Activated CD4-positive, alpha-beta T cell treated with anti-CD3 and anti-CD28 coated beads, Interleukin-10, Interleukin-2, amounts not matched to agents 100 ng/mL and 50 ng/mL, durations not matched to agents 16 hours and 8 hours (primary cell): ENCODE measurements at places on chromosomes 7 and 10.

GRCh38 chr7:18575622-18576572 is 80.3 kb downstream of the HDAC9 start:
- no peak for DNase-seq

DNA sequence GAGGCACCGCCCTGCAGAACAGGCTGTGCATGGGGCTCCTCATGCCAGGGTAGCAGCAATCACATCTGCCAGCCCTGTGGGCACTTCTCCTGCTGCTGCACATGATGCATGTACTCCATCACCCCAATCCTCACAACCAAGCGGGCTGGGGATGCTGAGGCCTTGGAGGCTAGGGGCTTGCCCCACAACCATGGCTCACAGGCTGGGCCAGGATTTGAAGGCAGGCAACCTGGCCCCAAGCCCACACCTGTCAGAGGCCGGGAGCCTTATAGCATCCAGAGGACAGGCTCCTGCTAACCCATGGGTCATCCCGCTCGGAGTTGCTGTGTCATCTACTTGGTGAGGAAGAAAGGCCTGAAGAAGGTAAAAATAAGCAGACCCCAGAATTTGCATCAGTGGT is 2.2 kb downstream of the POLM start:
- DNase-seq: no peak

DNA sequence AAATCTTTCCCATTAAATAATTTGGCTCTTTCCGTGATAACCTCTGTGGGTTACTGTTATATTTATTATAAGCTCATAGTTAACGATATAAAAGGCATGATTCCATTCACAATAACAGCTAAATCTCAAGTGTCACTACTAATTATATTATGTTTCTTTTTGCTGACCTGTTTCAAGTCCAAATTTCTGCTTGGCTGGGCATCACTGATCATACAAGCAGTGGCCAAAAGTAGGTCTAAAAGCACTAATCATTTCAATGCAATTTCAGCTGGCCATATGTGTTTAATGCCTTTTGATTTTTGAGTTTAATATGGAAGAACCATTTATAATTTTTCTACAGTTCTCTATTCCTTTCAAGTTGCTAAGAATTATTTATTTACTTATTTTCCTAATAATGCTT is 110.7 kb downstream of the SEMA3A start:
- no peak for DNase-seq

GRCh38 chr10:113891476-113891875 is 37.0 kb downstream of the NHLRC2 start:
- DNase-seq: no peak

GRCh38 chr10:67783606-67784294 is 54.2 kb downstream of the DNAJC12 start:
- DNase-seq: no peak

DNA sequence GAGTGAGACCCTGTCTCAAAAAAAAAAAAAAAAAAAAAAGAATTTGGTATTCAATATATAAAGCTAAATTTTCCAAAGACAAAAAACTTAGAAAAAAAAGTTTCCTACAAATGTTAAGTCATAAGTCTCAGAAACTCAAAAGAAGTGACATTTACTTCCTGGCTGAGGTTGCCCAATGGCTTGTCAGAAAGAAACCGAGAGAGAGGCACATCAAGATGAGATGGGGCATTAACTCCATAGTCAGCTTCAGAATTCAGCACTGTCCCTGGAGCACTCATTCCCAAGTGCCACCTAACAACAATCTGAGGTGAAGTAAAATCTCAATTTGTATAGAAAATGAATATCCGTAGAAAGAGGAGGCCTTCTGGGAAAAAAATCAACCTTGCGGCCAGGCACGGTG is 6.8 kb upstream of the SPOCK2 start:
- DNase-seq: peak; percentile 60

DNA sequence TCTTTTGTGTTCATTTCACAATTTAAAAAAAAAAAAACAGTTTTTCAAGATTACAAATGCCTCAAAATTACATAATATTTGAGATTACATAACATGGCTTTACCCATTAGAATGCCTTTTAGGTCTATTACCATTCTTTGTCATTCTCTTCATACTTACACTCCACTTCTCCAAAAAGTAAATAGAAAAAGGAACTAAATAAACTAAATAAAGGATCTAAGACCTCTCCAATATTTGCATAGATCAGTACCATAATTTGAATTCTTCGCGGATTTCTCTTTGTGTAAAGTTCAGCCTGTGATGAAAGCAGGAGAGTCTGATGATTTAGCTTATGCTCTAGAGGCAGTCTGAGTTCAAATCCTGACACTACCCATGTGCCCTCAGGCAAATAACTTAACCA is 56.4 kb upstream of the C1GALT1 start:
- DNase-seq: no peak

- no peak for DNase-seq
Observed at GRCh38 chr10:103750836-103751235, 104.5 kb downstream of the SH3PXD2A start.

GRCh38 chr7:128425850-128426249 is 16.1 kb upstream of the IMPDH1 start:
- DNase-seq: peak; percentile 77

- DNase-seq: no peak
Observed at GRCh38 chr7:118079369-118079768, 104.6 kb upstream of the LSM8 start.

DNA sequence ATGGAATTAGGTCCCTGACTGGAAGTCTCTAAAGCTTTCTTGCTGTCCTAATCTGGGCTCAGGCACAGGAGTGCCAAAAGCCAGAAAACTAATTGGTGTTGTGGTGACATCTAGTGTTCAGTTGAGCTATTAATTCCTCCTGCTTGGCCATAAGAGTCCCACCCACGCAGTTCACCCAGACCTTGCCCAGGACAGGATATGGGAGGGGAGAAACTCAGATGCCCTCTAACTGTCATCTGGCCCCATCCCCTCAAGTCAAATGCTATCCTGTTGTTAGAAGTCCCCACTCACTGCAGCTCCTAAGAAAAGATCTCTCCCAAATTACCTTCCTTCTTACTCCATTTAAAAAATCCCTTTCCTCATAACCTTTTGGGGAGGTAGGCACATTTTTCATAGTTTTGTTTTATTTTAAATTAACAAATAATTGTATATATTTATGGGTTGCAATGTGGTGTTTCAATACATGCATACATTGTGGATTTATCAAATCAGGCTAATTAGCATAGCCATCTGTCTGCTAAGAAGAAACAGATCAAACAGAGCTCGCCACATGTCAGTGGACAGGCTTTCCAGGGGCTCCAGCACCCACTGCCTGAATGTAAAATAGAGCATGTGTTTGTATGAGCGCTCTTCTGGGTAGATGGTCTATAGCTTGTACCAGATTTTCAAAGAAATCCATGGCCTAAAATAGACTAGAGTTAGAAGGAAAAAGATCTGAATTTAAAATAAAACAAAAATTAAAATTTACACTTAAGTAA is 84.0 kb downstream of the GSAP start:
- DNase-seq: peak; percentile 87

DNA sequence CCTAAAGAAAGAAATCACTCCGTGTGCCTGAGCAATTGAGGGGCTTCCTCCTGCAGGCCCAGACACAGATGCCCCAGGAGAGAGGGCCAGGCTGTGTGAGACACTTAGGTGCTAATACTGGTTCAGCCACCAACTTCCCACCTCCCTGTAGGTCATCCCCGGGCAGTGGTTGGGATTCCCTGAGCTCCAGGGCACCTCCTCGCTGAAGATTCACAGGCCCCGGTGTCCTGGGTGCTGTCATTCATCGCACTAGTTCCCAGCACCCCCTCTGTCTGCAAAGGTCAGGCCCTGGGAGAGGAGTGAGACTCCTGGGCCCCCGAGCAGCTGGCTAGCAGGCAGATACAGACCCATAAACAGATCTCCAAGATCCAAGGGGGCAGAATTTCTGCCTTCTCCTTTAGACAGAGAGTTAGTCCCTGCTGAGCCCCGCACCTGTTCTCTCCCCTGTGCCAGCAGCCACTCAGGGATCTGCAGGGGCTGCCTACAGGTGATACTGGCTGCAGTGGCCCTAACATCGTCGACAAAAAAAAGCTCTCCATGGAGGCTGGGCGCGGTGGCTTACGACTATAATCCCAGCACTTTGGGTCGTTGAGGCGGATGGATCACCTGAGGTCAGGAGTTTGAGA is 38.2 kb upstream of the GTF2I start:
- no peak for DNase-seq

DNA sequence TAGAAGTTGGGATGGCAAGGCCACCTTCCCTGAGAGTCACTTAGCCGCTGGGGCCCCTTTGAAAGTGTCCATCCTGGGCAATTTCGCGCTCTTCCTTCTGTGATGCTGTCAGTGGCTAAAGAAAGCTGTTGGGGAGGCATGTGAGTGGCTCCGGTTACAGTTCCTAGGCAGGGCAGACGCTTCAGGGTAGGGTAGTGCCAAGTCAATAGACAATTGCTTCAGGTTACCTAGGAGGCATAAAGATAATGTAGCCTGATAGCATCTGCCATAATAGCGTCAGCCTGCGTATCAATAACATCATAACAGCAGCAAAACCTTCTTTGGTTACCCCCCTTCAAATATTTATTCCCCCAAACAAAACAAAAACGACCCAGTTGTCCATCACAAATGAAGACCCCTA is at the start of gene FAM107B:
Gene FAM107B, minus strand, starts transcription at position 101 of the 400 bp plus-strand sequence. CDS start 234 bp downstream, outside the sequence.
- DNase-seq: no peak

- no peak for DNase-seq
Observed at GRCh38 chr7:27191833-27192545, 7.0 kb upstream of the HOXA11 start.

GRCh38 chr7:44377681-44378421 is 52.5 kb upstream of the CAMK2B start:
- DNase-seq: no peak

DNA sequence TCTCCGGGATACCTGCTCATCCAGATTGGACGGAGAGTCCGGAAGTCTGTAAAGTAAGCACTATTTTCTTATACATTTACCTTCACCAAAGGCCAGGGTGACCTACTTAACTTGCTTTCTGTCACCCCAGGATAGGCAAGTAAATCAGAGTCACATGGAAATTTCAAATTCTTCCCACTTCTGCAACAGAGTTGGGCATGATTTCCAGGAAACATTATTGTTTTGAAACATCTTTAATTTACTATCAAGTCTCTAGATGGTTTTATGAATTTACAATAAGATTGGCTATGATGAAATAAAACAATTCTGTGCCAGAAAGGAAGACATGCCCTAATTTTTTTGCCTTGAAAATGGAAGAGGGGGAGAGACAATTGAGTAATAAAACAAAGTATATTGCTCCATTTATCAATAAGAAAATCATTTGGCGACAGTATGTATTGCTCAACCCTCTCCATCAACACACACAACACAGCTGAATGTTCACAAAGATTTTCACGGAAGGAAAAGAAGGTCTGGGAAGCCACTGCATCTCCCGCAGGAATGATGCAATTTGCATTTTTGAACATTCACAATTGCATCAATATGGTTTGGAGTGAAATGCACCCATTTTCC is 702.8 kb downstream of the PARD3 start:
- no peak for DNase-seq

DNA sequence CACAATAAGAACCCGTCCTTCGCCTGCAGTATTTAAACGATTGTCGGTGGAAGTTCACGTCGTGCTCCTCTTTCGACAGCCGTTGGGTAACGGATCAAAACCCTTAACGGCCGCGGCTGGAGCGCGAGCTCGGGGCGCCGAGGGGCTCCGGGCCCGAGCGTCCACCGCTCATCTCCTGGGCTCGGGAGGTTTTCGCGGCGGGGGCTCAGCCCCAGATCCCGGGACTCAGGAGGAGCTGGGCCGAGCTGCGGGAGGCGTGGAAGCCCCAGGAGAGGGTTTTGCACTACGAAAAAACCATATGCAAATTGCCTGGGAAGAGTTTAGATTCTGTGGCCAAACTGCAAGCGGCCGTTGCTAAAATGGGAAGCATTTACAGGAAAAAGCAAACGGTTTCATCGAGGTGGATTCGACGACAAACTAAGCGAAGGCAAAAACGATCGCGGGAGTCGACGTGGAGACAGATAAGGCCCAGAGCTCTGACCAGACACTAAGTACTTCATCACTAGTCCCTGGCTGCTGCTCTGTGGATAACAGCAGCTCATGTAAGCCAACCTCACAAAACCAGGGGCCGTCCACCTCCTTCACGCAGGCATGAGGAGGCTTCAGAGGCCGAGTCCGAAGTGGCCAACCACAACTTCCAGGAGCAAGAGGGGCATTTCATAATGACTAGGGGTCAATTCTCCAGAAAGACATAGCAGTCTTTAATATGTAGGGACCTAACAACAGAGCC is 129.7 kb downstream of the MARCHF5 start:
- no peak for DNase-seq

GRCh38 chr7:151565541-151565940 is 45.8 kb upstream of the RHEB start:
- no peak for DNase-seq

DNA sequence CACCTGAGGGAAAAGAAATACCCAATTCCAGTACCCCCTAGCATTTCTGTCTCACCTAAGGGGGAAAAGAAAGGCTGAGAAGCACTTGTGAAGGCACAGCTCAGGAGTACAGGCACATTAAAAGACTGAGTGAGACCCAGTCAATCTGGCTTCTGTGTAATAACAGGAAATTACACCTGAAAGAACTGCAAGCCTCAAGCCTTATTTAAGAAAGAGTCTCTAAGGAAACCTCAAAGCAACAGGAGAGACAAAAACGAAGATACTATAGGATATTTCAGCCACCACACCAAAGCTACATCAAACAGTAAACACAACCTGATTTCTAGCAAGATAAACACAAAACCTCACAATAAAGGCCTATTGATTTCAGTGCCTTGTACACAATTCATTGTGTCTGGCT is 69.6 kb upstream of the CDK1 start:
- DNase-seq: no peak

- DNase-seq: no peak
Observed at GRCh38 chr7:158672975-158673374, 31.6 kb downstream of the NCAPG2 start.

DNA sequence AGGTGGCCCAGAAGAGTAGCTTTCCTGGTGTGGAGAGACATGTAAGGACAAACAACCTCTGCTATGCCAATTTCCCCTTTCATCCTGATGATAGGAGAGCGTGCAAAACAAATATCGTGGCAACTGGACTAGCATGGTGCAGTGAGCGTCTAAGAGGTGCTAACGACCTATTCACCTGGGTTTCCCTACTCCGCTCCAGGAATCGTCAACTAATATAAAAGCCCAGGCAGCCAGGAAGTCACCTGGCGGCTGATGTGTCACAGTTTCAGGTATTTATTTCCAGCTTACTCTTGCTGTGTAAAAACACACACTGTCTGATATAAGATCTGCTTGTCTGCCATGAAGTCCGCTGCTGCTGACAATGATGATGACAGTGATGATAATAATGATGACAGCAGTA is 56.5 kb upstream of the EFCAB10 start:
- DNase-seq: no peak

GRCh38 chr7:148211740-148212151 is 378.8 kb upstream of the C7orf33 start:
- no peak for DNase-seq

GRCh38 chr7:46286356-46286755 is 365.3 kb upstream of the IGFBP3 start:
- DNase-seq: no peak

GRCh38 chr10:74347522-74347921 is 196.5 kb downstream of the ADK start:
- DNase-seq: no peak

DNA sequence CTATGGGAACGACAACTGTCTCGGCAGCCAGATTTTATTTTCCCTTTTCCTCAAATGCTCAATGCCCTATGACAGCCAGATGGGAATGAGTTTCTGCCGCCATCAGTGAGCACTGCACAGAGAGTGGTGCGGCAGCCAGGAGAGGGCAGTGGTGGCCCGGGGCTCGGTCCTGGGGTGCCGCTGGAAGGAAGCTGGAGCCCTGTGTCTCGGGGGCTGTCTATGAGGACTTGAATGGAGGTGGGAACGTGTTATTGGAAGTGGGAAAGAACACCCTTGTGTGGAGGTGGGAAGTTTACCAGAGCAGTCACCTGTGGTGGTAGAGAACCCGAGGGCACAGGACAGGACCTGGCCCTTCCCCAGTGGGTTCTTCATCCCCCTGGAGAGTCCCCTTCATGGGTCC is 35.8 kb downstream of the JAKMIP3 start:
- DNase-seq: no peak
